ENCODE measurements at places on chromosomes 3 and 15.

- no peak for DNase-seq
These were observed 69.9 kb downstream of the SEC22A start for GRCh38 chr3:123271466-123272159.

- DNase-seq: peak; percentile 52
These were observed 511.3 kb downstream of the SHQ1 start for GRCh38 chr3:72336821-72337479.

DNA sequence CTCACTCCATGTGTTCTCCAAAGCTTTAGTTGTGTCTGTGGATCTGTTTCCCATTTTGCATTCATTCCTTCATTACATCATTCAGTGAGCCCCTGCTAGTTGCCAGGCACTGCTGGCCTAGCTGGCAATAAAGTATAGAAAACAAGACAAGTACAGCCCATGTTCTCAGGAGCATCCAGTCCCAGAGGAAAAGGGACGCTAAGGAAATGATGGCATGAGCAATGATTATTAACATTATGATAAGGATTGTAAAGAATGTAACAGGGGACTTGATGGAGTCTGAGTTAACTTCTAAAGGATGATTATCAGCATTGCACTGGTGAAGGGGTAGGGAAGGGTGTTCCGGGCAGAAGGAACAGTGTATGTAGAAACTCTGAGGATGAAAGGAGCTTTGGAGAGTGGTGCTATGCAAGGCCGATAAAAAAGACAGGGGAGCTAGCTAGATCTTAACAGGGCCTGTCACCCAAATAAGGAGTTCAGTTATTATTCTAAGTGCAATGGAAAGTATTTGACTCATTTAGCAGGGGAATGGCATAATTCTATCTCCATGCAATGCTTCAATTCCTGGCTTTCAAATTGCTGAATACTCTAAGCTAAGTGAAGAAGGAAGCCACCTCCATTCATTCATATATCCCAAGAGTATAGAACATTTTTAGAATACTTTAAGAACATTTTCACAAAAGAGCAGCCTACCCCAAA, 258.2 kb upstream of the STT3B start:
- DNase-seq: no peak

- no peak for DNase-seq
These were observed 565.6 kb upstream of the AGTR1 start for GRCh38 chr3:148131990-148132638.

DNA sequence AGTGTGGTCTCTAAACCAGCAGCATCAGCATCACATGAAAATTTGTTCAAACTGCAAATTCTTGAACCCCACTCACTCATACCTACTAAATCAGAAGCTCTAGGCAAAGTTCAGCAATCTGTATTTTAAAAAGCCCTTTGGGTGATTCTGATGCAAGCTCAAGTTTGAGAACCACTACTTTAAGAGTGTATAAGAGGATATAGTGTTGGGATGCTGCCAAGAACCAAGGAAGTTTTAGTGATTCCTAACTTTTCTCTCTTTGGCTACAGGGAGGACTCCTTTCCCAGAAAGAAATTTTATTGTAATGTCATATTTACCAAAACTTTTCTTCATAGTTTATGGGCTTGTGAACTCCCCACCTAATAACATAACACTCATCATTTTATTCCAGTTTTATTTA, 422.2 kb downstream of the TBC1D5 start:
- no peak for DNase-seq

GRCh38 chr15:68318008-68318835, 40.7 kb downstream of the FEM1B start:
- DNase-seq: no peak

- no peak for DNase-seq
These were observed 702 bp downstream of the TBC1D23 start for GRCh38 chr3:100261485-100261903.

DNA sequence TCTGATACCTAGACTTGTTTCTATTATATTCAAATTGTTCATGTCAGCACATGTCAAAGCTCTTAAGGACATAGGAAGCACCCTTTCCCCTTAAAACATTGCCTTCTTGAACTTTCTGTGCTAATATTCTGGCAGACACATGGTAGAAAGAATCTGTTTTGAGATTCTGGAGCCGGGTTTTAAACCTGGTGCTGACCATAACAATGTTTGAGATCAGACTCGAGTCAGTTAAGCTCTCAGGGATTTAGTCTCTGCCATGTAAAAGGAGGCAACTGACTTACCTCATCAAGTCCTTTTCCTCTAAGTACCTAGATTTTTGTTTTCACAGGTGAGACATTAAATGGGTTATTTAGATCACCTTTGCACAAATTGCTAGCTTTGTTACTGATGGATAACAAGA, 38.9 kb downstream of the RBMS3 start:
- DNase-seq: no peak

DNA sequence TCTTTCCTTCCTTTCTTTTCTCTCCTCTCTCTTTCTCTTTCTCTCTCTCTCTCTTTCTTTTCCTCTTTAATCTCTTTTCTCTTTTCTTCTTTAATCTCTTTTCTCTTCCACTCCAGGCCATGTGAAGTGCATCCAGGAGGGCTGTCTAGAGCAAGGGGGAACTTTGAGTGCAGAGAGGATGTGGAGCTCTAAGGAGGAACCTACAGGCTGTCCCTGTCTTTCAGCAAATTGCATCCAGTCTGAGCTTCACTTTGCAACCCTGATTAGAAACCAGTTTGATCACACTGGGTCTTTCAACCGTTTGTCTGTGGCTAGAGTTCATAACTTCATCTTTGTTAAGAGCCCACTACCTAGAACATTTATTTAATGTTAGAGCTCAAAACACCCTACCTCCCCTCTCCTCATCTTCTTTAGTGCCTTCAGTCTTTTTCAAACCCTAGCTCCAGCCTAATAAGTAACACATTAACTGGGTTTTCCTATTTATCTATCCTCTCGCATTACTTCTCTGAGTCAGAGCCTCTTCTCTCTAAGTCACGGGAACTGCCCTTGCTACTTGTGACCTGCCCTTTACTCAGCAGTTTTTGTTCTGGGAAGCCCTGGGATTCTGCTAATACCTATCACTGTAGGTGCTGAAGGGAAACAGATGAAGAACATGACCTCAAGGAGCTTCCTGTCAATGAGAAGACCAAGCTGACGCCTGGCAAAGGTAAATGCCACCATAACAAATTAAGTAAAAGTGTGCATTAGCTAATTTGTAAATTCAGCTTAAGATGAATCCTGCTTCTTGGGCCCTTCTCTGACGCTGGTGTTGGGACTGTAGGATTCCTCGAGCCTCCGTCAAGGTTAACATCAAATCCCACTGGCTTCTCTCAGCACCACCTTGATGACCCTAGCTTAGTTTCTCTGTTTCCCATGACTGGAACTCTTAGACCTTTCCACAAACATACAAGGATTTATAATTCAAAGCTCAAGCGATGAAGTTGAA, at the start of gene GCNT3:
Gene GCNT3 (plus strand): TSS at position 508 of the 985 bp plus-strand sequence. CDS start 6,456 bp downstream, outside the sequence.
- no peak for DNase-seq

- no peak for DNase-seq
These were observed 55.4 kb downstream of the KLF13 start for GRCh38 chr15:31381801-31382712.

DNA sequence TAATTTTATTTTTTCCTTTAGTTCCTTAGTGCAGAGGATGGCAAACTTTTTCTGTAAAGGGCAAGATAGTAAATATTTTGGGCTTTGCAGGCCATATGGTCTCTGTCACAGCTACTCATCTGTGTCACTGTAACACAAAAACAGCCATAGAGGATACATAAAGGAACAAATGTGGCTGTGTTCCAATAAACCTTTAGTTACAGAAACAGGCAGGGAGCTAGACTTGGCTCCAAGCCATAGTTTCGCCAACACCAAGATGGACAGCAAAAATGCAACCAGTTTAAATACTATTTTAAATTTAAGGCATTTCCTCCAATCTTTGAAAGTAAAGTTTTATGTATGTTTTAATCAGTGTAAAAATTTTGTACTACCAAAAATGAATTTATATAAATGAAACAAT, 753.4 kb downstream of the FHIT start:
- DNase-seq: no peak

GRCh38 chr3:155227141-155227540, 66.3 kb downstream of the STRIT1 start:
- DNase-seq: no peak

GRCh38 chr3:161500068-161500796, 3.6 kb downstream of the OTOL1 start:
- DNase-seq: no peak

GRCh38 chr15:77851086-77851485, 218.4 kb upstream of the LINGO1 start:
- no peak for DNase-seq

DNA sequence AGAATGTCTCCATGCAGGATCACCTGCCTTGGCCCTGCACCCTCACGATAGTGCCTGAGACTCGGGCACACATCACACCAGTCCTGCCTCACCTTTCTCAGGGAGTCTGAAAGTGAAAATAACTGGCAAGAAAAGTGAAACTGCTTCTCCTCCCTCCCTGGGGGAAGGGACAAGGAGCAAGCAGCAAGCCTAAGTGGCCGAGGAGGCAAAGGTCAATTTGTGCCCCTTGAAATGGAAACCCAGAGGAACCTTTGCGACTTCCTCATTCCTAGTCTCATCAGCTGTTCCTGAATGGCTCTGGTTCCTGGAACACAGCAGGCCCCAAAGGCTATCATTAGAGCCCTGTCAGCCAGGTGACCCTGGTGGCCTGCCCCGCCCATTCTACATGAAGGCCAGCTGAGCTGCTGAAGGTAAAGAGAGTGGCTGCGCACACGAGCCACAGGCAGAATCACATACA, 28.0 kb upstream of the SLCO2A1 start:
- no peak for DNase-seq

DNA sequence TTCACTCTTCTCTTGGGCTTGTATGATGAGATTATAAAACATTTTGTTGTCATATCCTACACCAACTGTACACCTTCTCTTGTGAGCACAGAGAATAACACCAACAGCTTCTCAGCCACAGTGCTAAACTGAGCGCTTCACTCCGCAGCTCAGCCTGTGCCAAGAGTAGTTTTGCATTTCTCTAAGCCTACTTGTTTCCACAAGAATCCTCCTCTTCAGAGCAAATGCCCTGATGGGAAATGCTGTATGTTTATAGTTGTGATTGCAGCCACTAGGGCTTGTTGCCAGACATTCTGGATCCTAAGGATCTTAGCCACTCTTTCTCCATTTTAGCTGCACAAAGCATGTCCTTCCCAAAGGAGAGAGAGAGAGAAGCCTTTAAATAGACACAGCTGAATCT, 138.8 kb upstream of the PLXND1 start:
- no peak for DNase-seq

DNA sequence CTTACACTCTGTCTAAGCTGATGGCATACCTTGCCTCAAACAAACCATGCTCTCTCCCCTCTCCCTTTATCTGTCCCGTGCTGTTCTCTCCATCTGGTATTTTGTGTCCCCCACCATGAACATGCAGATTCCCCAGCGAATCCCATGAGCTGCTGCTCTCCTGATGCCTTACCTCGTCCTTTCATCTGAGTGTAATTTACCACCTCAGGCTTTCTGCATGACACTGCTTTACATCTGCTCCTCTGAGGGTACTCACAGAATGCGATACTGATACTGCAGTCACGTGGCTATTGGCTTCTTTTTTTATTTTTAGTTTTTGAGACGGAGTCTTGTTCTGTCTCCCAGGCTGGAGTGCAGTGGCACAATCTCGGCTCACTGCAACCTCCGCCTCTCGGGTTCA, 341.7 kb downstream of the PTPRG start:
- no peak for DNase-seq

- DNase-seq: no peak
These were observed 37.3 kb downstream of the NMNAT3 start for GRCh38 chr3:139640456-139640855.

- DNase-seq: no peak
These were observed 522.4 kb upstream of the ADAMTS9 start for GRCh38 chr3:65210026-65210814.

- DNase-seq: no peak
These were observed 3.2 kb upstream of the GABRR3 start for GRCh38 chr3:98038286-98038685.

DNA sequence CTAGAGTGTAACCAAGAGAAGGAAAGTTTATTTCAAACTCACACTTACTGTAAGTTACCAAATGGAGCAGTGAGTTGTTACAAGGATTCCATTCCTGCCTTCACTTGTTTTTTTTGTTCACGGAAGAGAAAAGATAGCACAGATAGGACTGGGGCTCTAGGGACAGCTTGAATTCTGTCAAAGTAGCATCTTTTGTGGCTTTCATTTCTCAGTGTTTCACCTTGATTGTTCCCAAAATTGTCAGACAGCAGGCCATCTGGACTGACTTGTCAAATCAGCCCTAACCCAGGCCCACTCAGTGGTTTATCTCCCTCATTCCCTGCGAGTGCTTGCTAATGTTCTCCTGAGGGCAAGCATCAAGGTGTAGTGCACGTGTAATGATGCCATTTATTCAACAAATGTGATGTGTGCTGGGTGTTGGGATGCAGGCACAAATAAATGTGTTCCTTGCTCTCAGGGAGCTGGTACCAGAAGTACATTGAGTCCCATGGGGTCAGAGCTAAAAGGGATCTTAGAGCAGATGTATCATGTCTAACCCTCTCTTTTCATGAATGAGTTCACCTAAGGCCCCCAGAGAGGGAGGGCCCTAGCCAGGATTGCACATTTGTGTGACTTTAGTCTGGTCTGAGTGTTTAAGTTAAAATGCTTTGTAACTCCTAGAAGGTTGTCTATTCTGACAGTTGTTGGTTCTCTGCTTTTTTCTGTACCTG, 49.1 kb downstream of the PDHB start:
- DNase-seq: no peak

GRCh38 chr3:116837483-116837882, 127.9 kb downstream of the TUSC7 start:
- no peak for DNase-seq

- DNase-seq: no peak
These were observed 23.6 kb downstream of the GRAMD2A start for GRCh38 chr15:72173864-72174550.

GRCh38 chr3:144058713-144059112, 87.1 kb downstream of the DIPK2A start:
- DNase-seq: no peak
